ENCODE measurements at places on chromosomes 2 and 18.

GRCh38 chr2:201059961-201060755 is 11.3 kb downstream of the HYCC2 start:
- H3K4me1 ChIP-seq: peaks cover 9% of the 10 kb centered on the region
- H3K36me3 ChIP-seq: peaks cover 33% of the 10 kb centered on the region
- no peak for DNase-seq
- H3K27ac ChIP-seq: no peak overlapping the region

GRCh38 chr2:60621688-60622429 is 68.4 kb upstream of the BCL11A start:
- no peaks in the 10 kb centered on the region for H3K4me1 ChIP-seq
- no peak for DNase-seq
- no peaks in the 10 kb centered on the region for H3K36me3 ChIP-seq
- H3K27me3 ChIP-seq: peaks cover 2% of the 10 kb centered on the region
- no peak overlapping the region for H3K4me3 ChIP-seq

DNA sequence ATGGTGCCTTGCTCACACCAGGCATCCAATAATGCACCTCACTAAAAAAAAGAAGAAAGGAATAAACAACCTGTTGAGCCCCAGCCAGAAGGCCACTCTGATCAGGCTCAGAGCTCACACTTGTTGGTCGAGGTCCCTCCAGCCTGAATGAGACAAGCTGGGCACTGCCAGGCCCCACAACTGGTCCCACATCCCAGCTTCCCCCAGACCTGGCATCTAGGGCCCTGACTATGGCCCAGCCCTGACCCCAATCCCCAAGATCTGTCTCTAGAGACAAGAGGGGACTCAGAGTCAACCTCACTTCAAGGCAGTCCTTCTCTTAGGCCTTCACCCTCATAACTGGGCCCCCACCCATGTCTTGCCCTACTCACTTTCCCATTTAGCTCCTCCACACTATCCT is 22.4 kb downstream of the TEX51 start:
- H3K27ac ChIP-seq: no peak overlapping the region
- no peaks in the 10 kb centered on the region for H3K36me3 ChIP-seq
- DNase-seq: no peak

GRCh38 chr2:100320547-100321178 is 1.6 kb downstream of the LONRF2 start:
- no peak for DNase-seq
- H3K27me3 ChIP-seq: peaks cover 68% of the 10 kb centered on the region
- H3K27ac ChIP-seq: no peak overlapping the region
- H3K36me3 ChIP-seq: no peaks in the 10 kb centered on the region
- H3K4me1 ChIP-seq: no peaks in the 10 kb centered on the region

- H3K4me1 ChIP-seq: peaks cover 7% of the 10 kb centered on the region
- H3K27ac ChIP-seq: no peak overlapping the region
- no peak for DNase-seq
- H3K27me3 ChIP-seq: no peaks in the 10 kb centered on the region
- peaks cover 28% of the 10 kb centered on the region for H3K36me3 ChIP-seq
Measured at GRCh38 chr18:36179562-36180355, 7.5 kb upstream of the MOCOS start.

DNA sequence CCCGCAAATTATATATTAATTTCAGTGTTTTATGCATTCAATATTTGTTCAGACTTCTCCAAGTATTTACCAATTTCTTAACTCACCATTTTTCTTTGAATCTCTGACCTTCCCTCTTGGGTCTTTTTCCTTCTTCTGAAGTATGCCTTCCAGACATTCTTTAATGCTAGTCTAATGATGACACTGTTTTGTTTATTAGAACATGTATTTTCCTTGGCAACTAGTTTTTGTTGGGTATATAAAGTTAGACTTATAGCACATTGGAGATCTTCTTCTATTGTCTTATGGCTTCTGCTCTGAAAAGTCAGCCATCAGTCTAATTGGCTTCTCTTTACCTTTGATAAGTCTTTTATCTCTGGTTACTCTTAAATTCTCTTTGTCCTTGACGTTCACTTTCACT is 423.2 kb upstream of the NRP2 start:
- H3K27ac ChIP-seq: no peak overlapping the region
- H3K4me1 ChIP-seq: no peaks in the 10 kb centered on the region
- DNase-seq: no peak
- H3K27me3 ChIP-seq: no peaks in the 10 kb centered on the region
- H3K4me3 ChIP-seq: no peak overlapping the region

GRCh38 chr2:172710584-172711047 is 25.0 kb upstream of the RAPGEF4 start:
- H3K4me1 ChIP-seq: no peaks in the 10 kb centered on the region
- H3K27ac ChIP-seq: no peak overlapping the region
- no peaks in the 10 kb centered on the region for H3K36me3 ChIP-seq
- DNase-seq: peak; percentile 53
- no peaks in the 10 kb centered on the region for H3K27me3 ChIP-seq

GRCh38 chr2:85378257-85378656 is 23.7 kb downstream of the ELMOD3 start:
- H3K4me3 ChIP-seq: no peak overlapping the region
- H3K27ac ChIP-seq: no peak overlapping the region
- peaks cover 36% of the 10 kb centered on the region for H3K36me3 ChIP-seq
- DNase-seq: no peak

- no peaks in the 10 kb centered on the region for H3K27me3 ChIP-seq
- no peak overlapping the region for H3K27ac ChIP-seq
Measured at GRCh38 chr2:109285244-109285651, 156.2 kb downstream of the SH3RF3 start.

GRCh38 chr2:105959357-105959756 is 214.6 kb downstream of the NCK2 start:
- no peak overlapping the region for H3K27ac ChIP-seq
- no peaks in the 10 kb centered on the region for H3K36me3 ChIP-seq
- DNase-seq: no peak
- H3K4me1 ChIP-seq: no peaks in the 10 kb centered on the region

DNA sequence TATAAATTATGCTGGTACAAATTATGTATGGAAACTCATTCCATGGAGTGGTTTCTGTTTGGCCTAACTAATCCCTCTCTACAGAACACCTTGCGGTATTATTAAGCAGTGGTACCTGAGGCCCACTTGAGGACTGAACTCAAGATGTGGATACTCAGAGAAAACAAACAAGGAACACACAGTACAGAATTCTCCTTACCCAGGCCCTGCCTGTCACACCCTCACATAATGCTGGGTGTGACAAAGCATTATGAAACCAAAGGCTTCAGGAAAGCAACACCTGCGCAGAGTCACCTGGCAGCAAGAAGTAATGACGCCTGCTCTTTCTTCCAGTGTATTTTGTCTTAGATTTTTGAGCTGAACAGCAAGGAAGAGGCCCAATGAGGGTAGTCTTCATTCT is 264.7 kb downstream of the PAX3 start:
- H3K36me3 ChIP-seq: no peaks in the 10 kb centered on the region
- no peaks in the 10 kb centered on the region for H3K4me1 ChIP-seq
- no peak overlapping the region for H3K27ac ChIP-seq
- no peak overlapping the region for H3K4me3 ChIP-seq
- no peaks in the 10 kb centered on the region for H3K27me3 ChIP-seq

DNA sequence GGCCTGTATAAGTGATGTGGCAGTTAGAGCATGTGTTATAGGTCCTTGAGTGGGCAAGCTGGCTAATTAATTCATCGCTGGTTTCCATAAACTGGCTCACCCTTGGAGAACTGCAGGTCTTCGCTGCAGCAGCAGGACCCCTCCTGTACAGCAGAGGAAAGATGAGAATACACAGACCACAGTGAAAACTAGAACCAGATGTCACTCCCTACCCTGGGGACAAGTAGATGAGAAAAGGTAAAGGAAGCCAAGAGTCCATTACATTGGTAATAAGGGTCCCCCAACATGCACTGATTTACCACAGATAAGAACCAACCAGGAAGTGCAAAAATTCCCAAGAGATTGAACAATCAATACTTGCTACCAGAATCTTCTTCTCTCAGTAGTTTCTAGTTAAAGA is 415.6 kb upstream of the LYPD1 start:
- H3K4me1 ChIP-seq: no peaks in the 10 kb centered on the region
- H3K36me3 ChIP-seq: no peaks in the 10 kb centered on the region
- no peaks in the 10 kb centered on the region for H3K27me3 ChIP-seq
- no peak overlapping the region for H3K27ac ChIP-seq
- no peak for DNase-seq

- H3K4me3 ChIP-seq: no peak overlapping the region
- no peak for DNase-seq
- H3K27ac ChIP-seq: no peak overlapping the region
- peaks cover 47% of the 10 kb centered on the region for H3K27me3 ChIP-seq
Measured at GRCh38 chr18:36295214-36295613, 2.3 kb upstream of the FHOD3 start.

GRCh38 chr2:2851806-2852777 is 521.0 kb upstream of the MYT1L start:
- H3K4me3 ChIP-seq: no peak overlapping the region
- no peak overlapping the region for H3K27ac ChIP-seq
- H3K27me3 ChIP-seq: no peaks in the 10 kb centered on the region
- no peaks in the 10 kb centered on the region for H3K4me1 ChIP-seq

DNA sequence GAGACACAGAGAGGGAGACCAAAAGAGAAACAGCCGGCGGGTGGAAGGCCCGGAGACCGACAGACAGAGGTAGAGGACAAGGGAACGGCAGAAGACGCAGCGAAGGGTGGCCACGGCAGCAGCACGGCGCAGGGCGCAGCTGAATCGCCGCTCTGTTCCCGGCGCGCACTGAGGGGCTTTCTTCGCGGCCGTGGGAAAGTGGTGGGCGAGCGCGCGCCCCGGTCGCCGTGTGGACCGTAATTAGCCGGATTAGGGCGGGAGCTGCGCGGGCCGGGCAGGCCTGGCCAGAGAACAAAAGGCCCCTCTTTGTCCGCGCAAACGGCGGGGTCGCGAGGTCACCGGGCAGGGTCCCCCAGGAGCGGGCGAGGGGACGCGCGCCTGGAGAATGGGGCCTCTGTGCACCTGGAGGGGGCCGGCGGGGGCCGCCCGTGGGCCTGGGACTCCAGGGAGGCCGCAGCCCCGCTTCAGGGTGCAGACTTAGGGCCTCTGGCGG is 158.3 kb downstream of the ZFP36L2 start:
- no peaks in the 10 kb centered on the region for H3K27me3 ChIP-seq
- no peaks in the 10 kb centered on the region for H3K36me3 ChIP-seq
- H3K27ac ChIP-seq: no peak overlapping the region
- no peak for DNase-seq
- H3K4me1 ChIP-seq: no peaks in the 10 kb centered on the region
- no peak overlapping the region for H3K4me3 ChIP-seq

- no peak overlapping the region for H3K4me3 ChIP-seq
- peaks cover 10% of the 10 kb centered on the region for H3K27me3 ChIP-seq
- H3K4me1 ChIP-seq: no peaks in the 10 kb centered on the region
- H3K36me3 ChIP-seq: no peaks in the 10 kb centered on the region
Measured at GRCh38 chr2:234592541-234592940, 95.7 kb upstream of the ARL4C start.

DNA sequence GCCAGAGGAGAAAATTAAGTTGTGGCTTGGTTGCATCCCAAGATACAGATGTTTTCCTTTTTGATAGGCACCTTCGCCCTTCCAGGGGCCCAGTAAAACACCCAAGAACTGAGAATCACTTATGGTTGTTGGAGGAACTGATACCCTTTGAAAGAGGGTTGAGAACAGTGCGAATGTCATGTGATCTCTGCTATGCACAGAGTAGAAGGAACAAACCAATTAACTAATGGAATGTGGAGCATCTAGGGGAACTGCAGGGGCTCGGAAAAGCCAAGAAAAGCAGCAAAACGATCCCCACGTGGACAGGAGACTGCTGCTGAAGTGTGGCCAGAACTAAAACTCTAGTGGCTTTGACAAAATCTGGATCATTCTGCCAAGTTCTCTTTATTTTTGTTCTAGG is 58.8 kb downstream of the APOB start:
- no peak overlapping the region for H3K4me3 ChIP-seq
- H3K27ac ChIP-seq: no peak overlapping the region
- no peaks in the 10 kb centered on the region for H3K36me3 ChIP-seq

DNA sequence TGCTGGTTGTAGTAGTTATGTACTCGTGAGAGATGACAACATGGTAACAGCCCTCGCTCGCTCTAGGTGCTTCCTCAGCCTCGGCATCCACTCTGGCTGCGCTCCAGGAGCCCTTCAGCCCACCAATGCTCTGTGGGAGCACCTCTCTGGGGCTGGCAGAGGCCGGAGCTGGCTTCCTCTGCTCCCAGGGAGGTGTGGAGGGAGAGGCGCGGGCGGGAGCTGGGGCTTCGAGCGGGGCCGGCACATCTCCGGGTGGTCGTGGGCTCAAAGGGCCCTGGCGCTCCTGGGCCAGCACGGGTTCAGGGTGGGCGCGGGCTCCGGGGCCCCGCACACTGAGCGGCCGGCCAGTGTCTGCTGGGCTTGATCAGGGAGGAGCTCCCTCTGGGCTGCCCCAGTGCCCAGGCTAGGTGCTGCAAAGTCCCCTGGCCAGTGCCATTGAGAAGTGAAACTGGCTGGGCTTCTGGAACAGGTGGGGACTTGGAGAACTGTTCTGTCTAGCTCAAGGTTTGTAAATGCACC is 1012.1 kb downstream of the CNTNAP5 start:
- no peak overlapping the region for H3K27ac ChIP-seq
- DNase-seq: no peak
- no peaks in the 10 kb centered on the region for H3K36me3 ChIP-seq
- no peaks in the 10 kb centered on the region for H3K27me3 ChIP-seq

DNA sequence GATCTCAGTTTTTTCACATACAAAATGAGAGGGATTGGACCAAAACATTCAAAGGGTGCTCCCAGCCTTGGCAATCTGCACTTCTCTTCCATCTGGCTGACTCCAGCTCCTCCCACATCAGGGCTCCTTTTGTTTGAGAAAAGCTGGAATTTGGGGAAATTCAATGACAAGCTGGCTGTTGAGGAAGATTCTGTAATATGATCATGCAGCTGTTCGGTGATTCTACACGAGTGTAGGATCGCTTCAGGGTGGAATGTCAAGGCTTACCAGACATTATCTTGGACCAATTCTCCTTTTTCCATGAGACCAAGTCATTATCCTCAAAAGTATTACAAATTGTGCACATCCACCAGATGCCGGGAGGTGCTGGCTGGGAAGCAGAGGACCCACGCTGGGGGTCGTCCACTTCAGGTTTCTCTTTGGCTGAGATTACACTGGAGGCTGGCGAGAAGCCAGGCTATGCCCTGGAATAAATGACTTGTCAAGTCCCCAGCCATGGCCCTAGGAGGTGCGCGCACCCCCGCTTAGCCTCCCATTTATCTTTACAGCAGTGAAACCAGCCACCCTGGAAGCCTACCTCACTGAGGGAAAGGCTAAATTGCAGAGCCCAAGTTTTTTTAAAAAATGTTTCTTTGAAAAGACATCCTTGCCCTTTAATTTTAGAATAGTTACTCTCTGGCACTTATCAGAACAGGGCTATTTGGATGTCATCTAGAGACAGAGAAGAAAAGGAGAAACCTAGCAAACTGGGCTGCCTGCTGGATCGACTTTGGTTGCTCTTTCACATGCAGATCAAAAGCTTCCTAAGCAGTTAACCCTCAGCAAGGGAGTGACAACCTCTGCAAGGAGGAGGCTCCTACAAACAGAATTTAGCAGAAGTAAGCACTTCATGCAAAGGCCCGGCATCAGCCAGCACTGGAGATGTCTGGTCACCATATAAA is 42.5 kb upstream of the LCLAT1 start:
- no peak overlapping the region for H3K27ac ChIP-seq
- no peaks in the 10 kb centered on the region for H3K27me3 ChIP-seq
- H3K36me3 ChIP-seq: no peaks in the 10 kb centered on the region
- peaks cover 11% of the 10 kb centered on the region for H3K4me1 ChIP-seq
- no peak overlapping the region for H3K4me3 ChIP-seq

GRCh38 chr2:31212659-31213600 is 4.4 kb downstream of the CAPN14 start:
- H3K4me3 ChIP-seq: no peak overlapping the region
- H3K4me1 ChIP-seq: peaks cover 3% of the 10 kb centered on the region
- no peaks in the 10 kb centered on the region for H3K27me3 ChIP-seq
- no peak overlapping the region for H3K27ac ChIP-seq
- H3K36me3 ChIP-seq: no peaks in the 10 kb centered on the region

GRCh38 chr2:101766871-101767739 is 69.6 kb downstream of the MAP4K4 start:
- no peak overlapping the region for H3K27ac ChIP-seq
- no peaks in the 10 kb centered on the region for H3K36me3 ChIP-seq
- no peaks in the 10 kb centered on the region for H3K27me3 ChIP-seq
- no peak overlapping the region for H3K4me3 ChIP-seq
- peaks cover 56% of the 10 kb centered on the region for H3K4me1 ChIP-seq
